ENCODE measurements at places on chromosomes 16 and 17.

- peak; percentile 94 for DNase-seq
These were observed 37.6 kb downstream of the USP10 start for GRCh38 chr16:84737192-84738011.

DNA sequence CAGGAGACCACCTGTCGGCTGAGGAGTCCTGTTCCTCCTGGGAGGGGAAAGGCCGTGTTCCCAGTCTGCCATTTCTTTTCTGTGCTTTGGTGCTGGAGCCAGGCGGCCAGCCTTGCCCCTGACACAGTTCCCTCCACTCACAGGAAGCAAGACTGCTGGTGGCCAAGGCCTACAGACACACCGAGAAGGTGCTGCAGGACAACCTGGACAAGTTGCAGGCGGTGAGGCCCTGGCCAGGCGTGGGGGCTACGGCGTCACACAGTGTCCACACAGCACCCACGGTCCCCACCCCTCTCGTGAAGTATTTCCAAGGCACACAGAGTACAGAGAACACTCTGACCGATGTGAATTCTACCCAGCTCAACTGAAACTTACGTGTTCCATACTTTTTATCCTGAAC lies 6.1 kb upstream of the RPL13 start:
- DNase-seq: no peak

DNA sequence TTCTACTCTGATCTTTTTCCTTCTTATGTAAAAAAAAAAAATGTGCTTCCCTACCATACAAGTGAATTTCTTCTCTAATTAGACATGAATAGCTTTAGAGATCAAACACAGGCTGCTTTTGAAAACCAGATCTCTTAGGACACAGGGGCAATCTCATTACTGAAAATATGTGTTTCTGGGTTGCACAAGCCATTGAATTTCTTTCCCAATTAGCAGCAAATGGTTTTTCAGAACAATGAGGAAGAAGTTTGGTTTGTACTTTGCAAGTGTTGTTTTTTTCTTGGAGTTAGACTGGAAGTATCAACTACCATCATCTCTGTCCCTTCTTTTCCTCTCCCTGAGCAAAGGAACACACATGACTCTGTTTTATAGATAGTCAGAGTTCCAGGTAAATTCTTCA lies 5.6 kb upstream of the ANKS4B start:
- no peak for DNase-seq

GRCh38 chr16:14485121-14485551 lies 144.9 kb downstream of the PARN start:
- no peak for DNase-seq

- DNase-seq: peak; percentile 82
These were observed 3.6 kb upstream of the HIC1 start for GRCh38 chr17:2051061-2051932.

Measured in DMS53 (cell line).